ENCODE measurements at places on chromosomes 12 and 14.

DNA sequence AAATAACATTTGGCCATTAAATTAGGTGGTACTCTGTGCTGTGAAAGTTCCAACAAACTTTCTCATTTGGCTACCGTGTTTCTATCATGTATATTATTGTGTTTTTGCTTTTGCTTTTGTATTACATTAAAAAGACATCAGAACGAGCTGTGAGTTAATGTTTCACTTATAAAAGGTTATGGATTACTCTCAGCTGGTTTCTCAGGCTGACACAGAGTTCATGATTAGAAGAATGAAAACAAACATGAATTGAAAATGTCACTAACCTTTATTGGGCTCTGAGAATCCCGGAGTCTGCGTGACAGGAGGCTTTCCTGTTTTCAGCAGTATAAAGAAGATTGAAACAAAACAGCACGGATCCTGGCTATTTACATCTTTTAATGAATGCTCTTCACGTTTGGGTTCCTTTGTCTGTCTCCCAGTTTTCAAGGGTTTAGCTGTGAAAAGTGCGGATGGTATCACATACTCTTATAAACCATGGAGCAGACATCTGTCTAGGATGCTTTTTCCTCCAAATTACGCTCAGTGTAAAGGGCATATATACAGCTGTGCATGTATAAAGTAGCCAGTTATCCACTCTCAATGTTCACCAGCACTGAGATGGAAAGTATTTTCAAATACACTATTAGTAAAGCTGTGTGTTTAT is 153.6 kb downstream of the PTCSC3 start:
- DNase-seq = no peak

DNA sequence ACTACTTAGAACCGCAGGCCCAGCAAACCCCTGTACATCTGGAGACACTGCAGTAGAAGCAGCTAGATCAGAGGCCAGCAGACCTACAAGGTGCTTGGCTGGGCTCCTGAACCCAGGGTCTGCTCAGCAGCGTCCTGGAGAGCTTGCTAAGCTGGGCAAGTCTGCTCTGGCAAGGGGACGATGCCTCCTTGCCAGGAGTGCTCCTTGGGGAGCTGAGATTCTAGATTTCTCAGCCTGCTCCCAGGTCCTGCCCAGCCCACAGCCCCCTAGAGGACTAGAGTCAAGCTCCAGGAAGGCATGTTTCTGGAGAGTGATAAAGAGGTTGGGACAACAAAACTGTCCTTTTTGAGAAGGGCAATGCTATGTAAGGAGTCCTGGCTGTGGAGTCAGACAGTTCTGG is 60.3 kb downstream of the HSPB8 start:
- DNase-seq = no peak

GRCh38 chr14:68392393-68393141 is 400.3 kb downstream of the ZFP36L1 start:
- DNase-seq = no peak

DNA sequence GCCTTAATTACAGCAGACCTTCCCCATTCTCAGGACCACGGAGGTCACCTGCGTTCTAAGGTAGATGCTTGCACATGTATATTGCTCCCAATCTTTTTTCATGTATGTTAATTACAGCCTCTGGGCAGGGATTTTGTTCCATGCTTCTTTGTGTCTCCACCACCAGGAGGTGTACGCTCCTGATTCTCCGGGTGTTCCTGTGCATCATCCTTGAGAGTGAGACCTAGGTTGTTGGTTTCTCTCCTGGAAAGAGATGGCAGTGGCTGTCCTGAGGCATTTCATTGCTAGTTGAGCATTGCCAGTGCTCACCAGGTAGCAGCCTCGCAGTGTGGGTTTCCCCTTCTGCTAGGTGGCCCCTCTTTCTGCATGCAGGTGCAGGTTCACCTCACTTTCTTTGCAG is 52.8 kb downstream of the KCNK13 start:
- no peak for DNase-seq

DNA sequence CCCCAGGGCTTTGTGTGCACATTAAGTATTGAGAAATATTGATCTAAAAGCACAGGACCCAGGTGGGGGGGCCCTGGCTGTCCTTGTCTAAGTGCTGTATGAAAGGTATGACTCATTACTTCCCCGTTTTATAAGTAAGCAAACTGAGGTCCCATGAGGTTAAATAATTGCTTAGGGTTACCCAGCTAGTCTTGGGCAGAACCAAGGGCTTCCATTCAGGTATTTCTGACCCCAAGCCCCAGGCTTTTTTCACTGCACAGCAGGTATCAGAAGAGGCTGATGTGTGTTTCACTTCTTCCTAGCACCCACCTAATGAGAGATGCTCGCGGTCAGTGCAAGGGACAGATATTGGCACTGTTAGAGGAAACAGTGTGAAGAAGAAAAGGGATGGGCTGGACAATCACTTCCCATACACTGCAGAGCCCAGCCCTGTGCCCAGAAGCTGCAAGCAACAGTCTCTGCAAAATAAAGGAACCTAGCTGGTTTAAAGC is 4.7 kb upstream of the TC2N start:
- DNase-seq = no peak

DNA sequence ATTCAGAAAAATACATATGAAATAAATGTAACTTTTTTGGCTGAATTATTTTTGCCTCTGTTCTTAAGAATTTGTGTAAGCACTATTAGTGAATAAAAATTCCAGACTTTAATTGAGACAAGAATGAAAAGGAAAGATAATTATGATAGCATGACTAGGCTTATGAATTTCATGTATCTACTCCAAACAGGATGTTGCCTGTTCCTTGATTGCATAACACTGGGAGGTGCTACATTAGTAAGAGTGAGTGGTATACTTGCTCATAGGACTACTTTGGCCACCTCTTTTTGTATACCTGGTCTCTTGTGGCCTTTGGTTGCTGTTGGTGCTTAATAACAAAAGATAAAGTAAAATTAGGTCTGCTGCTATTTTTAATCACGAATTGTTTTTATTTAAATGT is 112.8 kb downstream of the NAV3 start:
- DNase-seq = peak; percentile 24

DNA sequence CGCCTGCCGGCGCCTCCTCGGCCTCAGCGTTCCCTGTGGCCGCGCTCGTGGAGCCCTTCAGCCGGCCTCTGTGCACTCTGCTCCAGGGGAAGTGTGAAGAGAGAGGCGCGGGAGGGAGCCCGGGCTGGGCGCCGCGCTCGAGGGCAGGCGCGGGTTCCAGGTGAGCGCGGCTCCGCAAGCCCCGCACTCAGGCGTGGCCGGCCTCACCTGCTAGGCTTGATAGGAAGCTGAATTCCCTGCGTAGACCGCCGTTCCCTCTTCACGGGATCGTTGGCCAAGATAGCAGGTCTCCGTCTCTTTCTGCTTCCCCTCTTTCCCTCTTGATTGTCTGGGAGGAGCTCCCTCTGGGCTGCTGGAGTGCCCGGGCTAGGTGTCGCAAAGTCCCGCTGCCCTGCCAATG is 89.7 kb downstream of the ASCL4 start:
- DNase-seq = peak; percentile 24

GRCh38 chr12:101902641-101903040 is 25.3 kb downstream of the DRAM1 start:
- no peak for DNase-seq

All from urothelium cell line (cell line).